ENCODE measurements at places on chromosomes 3 and 15. TPM values are rescaled to one million over a fixed set of nuclear protein-coding genes. Genes with fewer than 3 reads are reported as not detected.

FOXL2NB gene
- polyA plus RNA-seq: 0.10 TPM

ATP13A4 gene
- polyA plus RNA-seq: 1.4 TPM

ANKDD1A gene
- polyA plus RNA-seq: 6.6 TPM

GP9 gene
- 0.24 TPM for polyA plus RNA-seq

IRAK2 gene
- 0.76 TPM for polyA plus RNA-seq

SLC38A3 gene
- 2.1 TPM for polyA plus RNA-seq

TMPRSS7 gene
- not detected for polyA plus RNA-seq

MESD gene
- polyA plus RNA-seq: 22.1 TPM

ABHD17C gene
- polyA plus RNA-seq: 9.5 TPM

LMOD3 gene
- polyA plus RNA-seq: 131 TPM

MESP2 gene
- 0.57 TPM for polyA plus RNA-seq

ST6GAL1 gene
- 14.2 TPM for polyA plus RNA-seq

PAK6 gene
- 0.50 TPM for polyA plus RNA-seq

- DNase-seq: no peak
These were observed 9.6 kb upstream of the PSMD2 start for GRCh38 chr3:184289426-184289938.

GRCh38 chr3:50365080-50365841, 5.9 kb upstream of the TMEM115 start:
- peak; percentile 80 for DNase-seq

DNA sequence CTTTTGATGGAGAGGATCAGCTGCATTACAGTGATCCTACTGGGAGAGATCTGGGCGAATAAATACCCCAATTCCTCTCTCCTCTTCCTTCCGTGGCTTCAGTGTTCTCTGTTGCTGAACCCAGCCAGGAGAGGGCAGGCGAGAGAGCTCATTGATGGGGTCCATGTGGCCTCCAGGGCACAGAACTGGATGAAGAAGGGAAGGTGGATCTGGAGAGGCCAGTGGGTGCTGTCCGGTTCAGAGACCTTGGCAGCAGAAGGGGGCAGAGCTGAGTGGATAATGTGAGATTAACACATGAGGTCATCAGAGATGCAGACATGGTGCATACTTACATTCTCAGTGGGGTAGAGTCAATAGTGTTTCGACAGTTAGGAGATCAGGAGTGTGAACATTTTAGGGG, 193.6 kb downstream of the CLSTN2 start:
- DNase-seq: peak; percentile 5

- no peak for DNase-seq
These were observed 117.7 kb downstream of the FOXB1 start for GRCh38 chr15:60121845-60122244.

DNA sequence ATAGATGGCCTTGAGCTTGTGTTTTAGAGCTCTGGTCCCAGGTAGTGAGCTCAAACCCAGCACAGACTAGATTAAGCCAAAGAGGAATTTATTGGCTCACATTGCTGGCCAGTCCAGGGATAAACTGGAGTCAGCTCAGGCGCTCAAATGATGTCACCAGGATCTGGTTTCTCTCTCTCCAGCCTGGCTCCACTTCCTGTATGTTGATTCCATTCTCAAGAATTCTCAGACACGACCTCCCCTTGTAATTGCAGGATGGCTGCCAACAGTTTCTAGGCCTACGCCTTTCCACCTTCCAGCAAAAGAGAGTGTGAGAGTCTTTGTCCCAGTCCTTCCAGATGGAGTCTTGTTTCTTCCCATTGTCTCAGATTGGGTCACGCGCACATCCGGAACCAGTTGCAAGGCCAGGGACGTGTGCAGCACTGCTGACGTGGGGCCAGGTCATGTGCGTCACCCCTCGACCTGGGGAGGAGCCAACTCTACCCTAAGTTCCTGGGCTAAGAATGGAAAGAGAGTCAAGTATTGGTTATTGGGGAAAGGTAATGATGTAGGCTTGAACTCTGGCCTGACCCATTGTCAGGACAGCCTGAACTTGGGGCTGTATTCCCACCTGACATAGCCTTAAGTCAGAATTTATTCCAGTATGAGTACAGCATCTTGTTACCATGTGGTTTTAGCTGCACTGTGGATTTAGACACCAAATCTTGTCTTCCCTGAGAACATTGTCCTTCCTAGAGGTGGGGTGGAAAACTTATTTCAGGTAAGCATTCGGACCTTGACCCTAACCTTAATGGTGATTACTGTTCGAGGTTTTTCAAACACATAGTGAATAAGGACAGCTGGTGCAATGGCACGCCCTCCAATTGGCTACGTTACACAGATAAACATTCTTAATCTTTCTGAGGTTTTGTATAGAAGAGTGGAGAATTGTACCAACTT, 31.6 kb downstream of the CACNA1D start:
- peak; percentile 16 for DNase-seq

DNA sequence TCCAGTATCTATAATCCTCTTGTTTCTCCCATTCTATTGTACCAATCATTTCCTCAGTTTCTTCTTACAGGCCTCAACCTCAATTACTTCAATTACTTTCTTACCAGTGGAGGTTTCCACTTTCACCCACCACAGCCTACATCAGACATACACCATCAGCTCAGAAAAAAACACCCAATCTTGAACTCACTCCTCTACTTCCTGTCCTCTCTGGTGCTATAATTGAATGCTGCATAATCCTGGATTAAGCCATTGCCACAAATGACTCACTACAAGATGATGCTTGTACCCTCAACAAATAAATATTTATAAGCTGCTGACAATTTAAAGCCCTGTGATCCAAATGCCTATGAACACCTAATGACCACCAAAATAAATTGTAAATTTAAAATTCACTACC, 18.5 kb downstream of the RYK start:
- DNase-seq: no peak

DNA sequence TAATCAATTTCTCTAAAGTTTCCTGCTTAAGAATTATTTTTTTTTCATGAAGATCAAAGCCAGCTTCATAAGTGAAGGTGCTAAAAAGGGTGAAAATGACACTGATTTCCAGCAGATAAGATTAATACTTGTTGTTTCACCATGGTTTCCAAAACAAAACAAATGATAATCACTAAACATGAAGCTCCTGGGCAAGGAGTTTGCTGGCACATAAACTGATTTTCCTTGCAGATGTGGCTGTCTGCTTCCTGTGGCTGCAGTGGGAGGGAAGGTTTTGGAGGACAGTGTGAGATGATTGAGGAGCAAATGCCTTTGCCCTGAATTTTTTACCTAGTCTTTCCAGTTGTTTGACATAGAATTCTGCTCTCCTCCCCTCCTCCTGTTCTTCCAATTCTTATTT, 228.8 kb downstream of the DIPK2A start:
- no peak for DNase-seq

DNA sequence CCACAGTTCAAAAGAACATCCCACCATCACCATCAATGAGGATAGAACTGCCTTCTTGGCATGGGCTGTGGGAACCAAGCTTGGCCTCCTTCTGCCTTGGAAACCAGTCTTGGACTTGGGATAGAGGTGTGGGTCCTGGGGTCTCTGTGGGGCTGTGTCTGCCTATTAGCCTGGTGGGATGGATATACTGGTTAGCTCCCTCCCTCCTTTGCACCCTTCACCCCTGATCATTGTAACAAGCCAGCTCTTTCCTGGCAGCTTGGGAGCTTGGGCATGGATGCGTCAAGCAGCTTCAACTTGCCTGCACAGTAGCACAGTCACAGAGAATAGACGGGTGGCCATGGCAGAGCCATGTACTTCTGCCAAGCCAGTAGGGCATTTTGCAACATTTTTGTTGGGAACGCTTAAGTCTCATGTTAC, 65.2 kb downstream of the SMAD6 start:
- no peak for DNase-seq

GRCh38 chr3:72087420-72087819, 302.5 kb upstream of the PROK2 start:
- DNase-seq: no peak

GRCh38 chr15:58923696-58924300, 9.7 kb downstream of the SLTM start:
- no peak for DNase-seq

DNA sequence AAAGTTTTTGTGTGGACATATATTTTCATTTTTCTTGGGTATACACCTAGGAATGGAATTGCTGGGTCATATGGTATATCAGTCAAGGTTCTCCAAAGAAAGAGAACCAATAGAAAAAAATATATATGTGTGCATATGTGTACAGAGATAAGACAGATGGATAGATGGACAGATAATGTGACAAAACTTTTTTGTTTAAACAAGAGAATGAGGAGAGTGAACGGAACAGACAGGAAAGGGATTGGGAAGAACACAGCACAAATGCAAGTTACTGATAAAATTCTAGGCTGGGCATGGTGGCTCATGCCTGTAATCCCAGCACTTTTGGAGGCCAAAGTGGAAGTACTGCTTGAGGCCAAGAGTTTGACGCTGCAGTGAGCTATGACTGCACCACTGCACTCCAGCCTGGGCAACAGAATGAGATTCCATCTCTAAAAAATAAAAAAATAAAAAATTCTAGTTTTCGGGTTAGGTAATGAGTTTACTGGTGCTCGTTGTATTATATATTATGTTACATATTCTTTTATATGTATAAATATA, 50.0 kb downstream of the HSPBAP1 start:
- no peak for DNase-seq

DNA sequence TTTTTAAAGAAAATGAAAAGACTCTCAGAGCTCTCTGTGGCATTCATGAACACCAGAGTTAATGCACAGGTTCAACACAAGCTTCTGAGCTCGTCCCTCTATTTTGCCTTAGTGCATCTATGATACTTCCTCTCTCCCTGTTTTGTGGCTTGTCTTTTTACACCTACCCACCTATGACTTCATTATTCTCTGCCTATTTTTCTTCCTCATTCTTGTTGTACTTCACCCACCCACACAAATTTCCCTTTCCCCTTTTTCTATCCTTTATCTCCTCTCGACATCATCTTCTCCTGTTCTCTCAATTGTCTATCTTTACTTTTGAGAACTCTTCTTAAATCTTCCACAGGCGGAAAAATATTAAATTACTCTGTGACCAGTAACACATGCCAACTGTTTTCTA, 48.6 kb downstream of the OR5H15 start:
- DNase-seq: no peak

GRCh38 chr15:70244978-70245542, 147.3 kb upstream of the TLE3 start:
- DNase-seq: no peak

- DNase-seq: no peak
These were observed 109.9 kb downstream of the NSUN3 start for GRCh38 chr3:94172695-94173310.

All from muscle of back (tissue), 13 donors.